ENCODE measurements at places on chromosomes 5 and 9. TPM values are rescaled to one million over a fixed set of nuclear protein-coding genes. Genes with fewer than 3 reads are reported as not detected.

The FBP1 gene
- 14.5 TPM for total RNA-seq

The CBY3 gene
- not detected for total RNA-seq

The ZNF483 gene
- 2.2 TPM for total RNA-seq

The NUTM2G gene
- total RNA-seq: not detected

The CNTFR gene
- 116 TPM for total RNA-seq
